ENCODE measurements at places on chromosomes 16 and 17.

DNA sequence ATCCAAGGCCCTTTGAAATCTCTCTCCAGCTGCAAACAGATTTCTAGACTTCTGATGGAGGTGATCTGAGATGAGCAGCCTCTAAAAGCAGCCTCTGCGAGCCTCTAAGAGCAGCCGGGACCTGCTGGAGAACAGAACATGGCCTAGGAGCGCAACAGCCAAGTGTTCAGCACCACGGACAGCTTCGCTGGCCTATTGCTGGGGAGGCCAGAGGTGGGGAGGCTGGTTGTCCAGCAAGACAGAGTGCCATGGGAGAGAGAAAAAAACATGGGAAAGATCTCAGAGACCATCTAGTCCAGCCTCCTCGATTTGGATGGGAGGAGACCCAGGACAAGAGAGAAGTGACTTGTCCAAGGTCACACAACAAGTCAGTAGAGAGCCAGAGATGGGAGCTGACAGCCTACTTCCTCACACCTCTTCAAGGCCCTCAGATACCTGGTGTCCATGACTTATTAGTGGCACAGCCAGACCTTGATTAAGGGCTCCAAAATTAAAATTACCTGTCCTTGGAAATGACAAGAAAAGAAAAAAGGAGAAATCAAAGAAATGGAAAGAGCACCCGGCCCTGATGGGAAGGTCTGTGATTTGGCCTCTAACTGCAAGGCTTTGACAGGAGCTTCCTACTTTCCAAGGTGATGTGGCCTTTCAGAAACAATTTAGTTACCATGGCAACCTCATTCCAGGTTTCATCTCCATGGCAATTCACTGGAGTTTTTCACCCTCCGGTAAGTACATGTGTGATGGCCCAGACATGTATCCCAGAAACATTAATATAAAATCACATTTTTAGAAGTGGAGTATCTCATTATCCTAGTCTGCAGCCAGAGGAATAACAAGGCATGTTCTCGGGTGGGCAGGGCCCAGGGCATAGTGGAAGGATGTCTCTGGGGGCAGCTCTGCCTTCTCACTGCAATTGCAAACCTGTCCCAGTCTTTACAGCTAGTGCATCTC lies 14.5 kb downstream of the RPRML start:
- no peak for DNase-seq

DNA sequence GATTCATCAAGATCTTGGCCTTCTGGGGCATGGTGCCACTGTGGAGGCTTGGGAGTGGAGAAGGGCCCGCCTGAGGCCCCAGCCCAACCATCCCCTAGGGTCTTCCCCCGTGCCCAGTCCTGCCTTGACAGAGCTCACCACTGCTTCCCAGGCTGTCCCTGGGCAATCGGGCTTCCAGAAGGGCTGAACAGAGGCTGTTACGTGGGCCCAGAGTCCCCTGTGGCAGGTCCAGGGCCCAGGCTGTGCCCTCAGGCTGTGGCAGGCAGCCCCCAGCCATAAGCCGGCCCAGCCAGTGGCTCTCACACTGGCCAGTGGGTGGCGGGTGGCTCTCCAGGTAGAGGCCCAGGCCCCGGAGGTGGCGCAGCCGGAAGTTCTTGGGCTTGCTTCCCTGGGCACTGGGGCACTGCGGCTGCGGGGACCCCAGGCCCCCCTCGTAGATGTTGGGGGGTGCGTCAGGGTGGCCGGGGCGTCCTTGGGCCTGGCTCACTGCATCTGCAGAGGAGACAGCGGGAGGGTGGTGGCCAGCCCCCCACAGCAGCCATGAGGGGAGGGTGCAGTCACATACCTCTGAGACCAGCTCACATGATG lies 809 bp downstream of the C16orf90 start:
- no peak for DNase-seq

GRCh38 chr16:5595849-5596248 lies 498.3 kb upstream of the EEF2KMT start:
- DNase-seq = no peak

- no peak for DNase-seq
These were observed 21.9 kb downstream of the ZNF750 start for GRCh38 chr17:82817947-82818346.

DNA sequence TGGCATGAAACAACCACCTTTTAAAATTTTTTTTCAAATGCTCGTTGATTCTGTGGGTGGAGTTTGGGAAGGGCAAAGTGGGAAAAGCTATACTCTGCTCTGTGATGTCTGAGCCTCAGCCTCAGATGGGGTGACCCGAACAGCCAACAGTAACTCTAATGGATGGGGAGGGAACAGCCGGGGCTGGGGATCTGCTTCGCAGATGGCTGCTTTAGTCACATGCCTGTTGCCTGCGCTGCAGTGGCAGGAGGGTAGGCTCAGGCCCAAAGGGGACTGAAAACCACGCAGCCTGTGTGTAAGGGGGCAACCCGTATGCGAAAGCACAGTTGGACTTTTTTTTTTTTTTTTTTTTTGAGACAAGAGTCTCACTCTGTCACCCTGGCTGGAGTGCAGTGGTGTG lies 14.9 kb upstream of the MAPK3 start:
- DNase-seq = no peak

Measured in right hindlimb (tissue), 1 donor.